ENCODE measurements at places on chromosomes 12 and 14.

- DNase-seq = no peak
Observed at GRCh38 chr14:72876005-72876709, 17.7 kb downstream of the DPF3 start.

DNA sequence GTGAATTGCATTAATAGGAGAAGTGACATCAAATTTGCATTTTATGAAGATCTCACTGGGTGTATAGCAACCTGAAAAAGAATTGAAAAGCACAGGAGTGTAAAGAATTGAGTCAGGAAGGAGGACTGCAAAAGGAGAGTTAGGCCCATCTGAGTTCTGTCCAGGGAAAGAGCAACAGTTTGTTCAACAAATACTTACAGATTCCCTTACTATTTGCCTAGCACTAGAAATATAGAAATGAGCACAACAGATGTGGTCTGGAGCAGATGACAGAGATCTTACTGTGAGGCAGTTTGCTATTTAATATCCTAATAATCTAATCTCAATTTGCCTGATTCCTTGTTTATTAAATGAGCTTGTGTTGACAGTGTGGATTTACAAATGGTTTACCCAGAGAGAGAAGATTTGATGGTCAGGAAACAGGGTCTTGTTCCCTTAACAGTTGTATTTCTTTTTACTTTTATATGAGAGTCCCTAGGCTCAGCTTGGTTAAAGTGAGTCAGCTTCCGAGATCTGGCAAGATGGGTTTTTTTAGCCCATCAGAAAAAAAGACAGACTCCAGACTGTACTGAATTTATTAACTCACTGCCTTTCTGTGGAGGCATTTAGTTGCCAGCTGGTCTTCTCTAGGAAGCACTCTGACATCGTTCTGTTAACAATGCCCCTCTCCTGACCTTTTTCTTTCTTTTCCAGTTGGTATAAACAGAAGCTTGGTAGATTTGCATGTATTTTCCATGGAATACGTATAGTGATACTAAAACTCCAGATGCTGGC is 229.7 kb downstream of the TTC6 start:
- DNase-seq = no peak

- no peak for DNase-seq
Observed at GRCh38 chr12:125533434-125534029, 468.3 kb downstream of the AACS start.

- DNase-seq = no peak
Observed at GRCh38 chr12:52132754-52133161, 53.3 kb downstream of the SMIM41 start.

DNA sequence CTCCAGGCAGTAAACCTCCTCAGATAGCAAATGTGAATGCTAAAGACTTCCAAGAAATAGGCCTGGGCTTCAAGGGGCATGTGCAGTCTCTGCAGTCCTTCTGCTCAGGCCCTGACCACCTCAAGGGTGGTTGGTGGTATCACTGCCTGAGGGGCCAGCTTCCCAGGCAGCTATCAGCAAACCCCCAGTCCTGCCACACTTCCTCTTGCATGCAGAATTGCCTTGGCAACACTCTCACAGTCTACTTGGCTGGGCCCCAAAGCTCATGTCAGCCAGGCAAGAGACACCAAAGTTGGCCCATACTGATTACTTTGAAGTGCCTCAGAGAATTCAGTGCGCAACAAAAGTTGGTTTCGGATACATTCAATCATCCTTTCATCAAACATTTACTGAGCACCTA is 3.5 kb upstream of the ASB8 start:
- DNase-seq = no peak

DNA sequence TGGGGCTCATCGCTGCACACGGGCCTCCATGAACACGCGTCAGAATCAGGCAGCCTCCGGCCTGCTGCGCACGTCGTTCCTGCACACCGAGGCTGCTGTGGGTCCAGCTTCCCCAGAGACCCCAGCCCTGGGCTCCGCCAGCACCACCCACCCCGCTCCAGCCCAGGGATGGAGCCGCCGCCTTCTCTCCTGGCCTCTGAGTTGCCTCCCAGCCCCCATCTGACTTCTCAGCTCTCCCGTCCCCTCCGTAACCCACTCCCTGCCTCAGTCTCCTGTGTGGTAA is 253.9 kb upstream of the SFSWAP start:
- no peak for DNase-seq

DNA sequence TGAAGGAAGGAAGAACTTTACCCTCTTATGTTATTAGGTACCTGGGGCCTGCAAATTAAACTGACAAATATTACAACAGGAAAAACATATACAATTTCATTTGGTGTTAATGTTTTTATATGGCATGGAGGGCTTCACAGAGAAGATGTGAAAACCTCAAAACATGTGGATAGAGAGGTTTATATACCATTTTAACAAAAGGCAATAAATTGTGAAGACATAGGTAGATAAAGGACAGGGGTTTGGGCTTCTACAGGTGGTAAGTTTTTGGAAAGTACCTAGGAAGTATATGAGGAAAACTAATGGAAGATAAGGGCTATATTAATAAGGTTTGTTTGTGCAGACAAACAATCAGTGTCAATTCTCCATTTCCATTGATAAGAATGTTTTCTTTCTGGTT is 95.1 kb upstream of the ATF7IP start:
- DNase-seq = no peak

- no peak for DNase-seq
Observed at GRCh38 chr12:116257215-116257614, 20.3 kb downstream of the MED13L start.

DNA sequence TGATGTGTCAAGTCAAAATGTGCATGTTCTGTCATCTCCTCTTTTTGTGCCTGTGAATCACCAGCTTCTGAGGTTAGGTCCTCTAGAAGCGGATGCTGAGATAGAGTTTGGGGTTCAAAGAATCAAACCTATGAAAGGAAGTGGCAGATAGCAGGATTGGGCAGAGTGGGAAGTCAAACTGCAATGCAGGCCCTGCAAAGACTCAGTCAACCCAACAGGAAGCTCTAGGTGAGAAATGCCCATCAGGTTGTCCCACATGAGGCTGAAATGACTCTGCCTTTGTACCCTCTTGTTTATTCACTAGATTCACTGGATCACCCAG is 4.5 kb upstream of the MIA2 start:
- no peak for DNase-seq

GRCh38 chr12:52268212-52268611 is 6.2 kb upstream of the KRT86 start:
- DNase-seq = no peak

GRCh38 chr14:23389396-23389795 is 12.6 kb downstream of the CMTM5 start:
- no peak for DNase-seq

DNA sequence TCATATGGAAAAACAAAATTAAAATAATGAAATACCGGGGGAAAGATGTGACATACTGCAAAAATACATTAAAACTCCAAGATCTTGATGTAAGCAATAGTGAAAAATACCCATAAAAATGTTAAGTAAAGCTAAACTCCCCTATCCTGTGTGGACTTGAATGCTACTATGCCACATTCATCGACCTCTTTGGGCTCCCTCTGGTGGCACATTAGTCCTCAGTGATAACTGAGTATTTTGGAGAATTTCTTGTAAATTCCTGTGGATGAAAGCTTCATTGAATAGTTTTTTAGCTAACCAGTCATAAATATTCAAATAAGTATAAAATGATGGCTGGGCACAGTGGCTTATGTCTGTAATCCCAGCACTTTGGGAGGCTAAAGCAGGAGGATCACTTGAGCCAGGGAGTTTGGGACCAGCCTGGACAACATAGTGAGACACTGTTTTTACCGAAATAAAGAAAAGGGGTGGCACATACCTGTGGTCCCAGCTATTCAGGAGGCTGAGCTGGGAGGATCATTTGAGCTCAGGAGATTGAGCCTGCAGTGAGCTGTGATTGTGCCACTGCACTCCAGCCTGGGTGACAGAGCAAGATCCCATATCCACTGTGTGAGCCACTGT is 42.4 kb upstream of the SGPP1 start:
- no peak for DNase-seq

DNA sequence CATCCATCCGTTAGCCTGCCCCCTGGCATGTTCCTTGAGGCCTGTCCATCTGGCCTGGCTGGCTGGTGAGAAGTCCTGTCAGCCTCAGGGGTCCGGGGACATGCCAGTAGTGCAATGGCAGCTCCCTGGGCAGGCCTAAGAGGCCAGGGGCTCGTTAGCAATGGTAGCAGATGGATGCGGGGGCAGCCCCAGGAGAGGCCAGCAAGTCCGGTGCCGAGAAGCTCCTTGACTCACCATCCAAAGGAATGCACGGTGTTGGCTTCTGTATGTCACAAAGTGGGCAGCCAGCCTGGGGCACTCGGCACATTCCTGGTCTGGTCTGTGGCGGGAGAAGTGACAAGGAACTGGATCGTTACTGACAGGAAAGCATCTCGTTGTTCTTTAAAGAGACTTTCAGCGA is 319.9 kb downstream of the CACNA1C start:
- DNase-seq = no peak

DNA sequence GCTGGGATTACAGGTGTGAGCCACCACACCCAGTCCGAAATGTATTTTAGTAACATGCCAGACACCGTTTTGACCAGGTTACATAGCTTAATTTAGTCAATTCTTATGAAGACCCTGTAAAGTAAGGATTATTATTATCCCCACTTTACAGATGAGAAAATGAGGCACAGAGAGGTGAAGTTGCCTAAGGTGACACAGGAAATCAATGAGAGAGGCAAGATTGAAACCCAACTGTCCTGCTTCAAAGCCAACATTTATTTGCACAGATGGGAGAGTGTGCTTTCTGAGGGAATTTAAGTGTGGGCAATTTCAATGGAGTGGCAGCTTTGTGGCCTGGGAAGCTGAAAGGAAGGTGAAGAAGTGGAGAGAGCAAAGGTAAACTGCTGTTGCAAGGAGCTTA is 19.1 kb upstream of the EPS8 start:
- no peak for DNase-seq

DNA sequence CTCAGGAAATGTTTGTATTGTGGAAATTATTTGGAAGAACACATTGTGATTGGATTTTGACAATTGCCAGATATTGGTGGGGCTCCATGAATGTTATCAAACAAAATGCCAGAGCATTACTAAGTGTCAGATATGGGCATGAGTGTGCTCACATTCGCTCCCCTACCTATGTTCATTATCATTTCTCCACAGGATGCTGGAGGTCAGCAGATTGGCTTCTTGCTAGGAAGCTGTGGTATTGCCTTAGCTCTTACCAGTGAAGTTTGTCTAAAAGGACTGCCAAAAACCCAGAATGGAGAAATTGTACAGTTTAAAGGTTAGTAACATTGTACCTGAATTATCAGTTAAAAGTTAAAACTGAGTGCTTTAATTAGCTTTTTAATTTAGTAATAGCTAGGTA is 78.3 kb upstream of the ATF1 start:
- no peak for DNase-seq

- no peak for DNase-seq
Observed at GRCh38 chr12:102299731-102300130, 102.1 kb upstream of the PMCH start.
